Aorta (tissue), 5 donors: ENCODE measurements at places on chromosomes 7 and 10. TPM values are rescaled to one million over a fixed set of nuclear protein-coding genes. Genes with fewer than 3 reads are reported as not detected.

Gene SEMA3A
- total RNA-seq, result 5.7 TPM

Gene CALML3
- not detected for total RNA-seq

Gene INA
- total RNA-seq, result not detected

Gene EZH2
- 4.1 TPM for total RNA-seq

Gene SNX10
- total RNA-seq, result 5.6 TPM

Gene C7orf57
- total RNA-seq, result not detected

Gene ZNF727
- total RNA-seq, result 5.6 TPM

Gene ETV1
- total RNA-seq, result 6.5 TPM

Gene ZNF248
- total RNA-seq, result 15.1 TPM

Gene CHAT
- not detected for total RNA-seq

Gene SYCE1
- 0.48 TPM for total RNA-seq

Gene ADCYAP1R1
- 6.1 TPM for total RNA-seq

DNA sequence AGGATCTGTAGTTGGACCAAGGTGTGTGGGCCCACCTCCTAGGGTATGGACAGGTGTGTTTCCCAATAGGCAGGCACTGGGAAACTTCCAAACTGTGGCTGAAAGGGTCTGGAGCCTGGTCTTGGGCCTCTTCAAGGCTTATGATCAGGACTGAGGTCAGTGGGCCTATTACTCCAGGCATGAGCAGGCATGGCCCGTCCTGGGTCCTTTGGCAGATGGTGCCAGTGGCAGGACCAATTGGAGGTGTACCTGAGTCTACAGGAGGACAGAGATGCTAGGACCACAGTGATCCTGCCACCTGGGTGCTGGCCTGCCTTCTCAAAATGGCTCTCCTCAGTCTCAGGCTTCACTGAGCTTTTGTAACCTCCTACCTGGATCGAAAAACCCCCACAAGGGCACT, 95.4 kb downstream of the RAB18 start:
- DNase-seq, result no peak

DNA sequence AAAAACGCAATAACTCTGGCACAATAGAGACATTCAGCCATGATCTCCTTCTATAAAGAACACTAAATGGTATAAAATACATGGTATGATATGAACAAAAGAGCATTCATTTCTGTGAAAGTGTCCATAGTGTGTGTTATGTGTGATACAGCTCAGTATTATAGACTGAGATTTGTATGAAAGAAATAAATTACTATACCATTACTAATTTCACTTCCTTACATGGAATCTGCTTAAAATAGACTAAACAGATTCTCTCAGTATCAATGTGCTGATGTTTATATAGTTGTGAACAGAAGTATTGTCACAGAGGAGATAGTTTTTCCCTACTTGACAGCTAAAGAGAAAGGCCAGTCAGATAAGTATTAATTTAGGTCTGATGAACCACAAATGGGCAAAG, 10.8 kb downstream of the SEMA3A start:
- DNase-seq, result no peak

DNA sequence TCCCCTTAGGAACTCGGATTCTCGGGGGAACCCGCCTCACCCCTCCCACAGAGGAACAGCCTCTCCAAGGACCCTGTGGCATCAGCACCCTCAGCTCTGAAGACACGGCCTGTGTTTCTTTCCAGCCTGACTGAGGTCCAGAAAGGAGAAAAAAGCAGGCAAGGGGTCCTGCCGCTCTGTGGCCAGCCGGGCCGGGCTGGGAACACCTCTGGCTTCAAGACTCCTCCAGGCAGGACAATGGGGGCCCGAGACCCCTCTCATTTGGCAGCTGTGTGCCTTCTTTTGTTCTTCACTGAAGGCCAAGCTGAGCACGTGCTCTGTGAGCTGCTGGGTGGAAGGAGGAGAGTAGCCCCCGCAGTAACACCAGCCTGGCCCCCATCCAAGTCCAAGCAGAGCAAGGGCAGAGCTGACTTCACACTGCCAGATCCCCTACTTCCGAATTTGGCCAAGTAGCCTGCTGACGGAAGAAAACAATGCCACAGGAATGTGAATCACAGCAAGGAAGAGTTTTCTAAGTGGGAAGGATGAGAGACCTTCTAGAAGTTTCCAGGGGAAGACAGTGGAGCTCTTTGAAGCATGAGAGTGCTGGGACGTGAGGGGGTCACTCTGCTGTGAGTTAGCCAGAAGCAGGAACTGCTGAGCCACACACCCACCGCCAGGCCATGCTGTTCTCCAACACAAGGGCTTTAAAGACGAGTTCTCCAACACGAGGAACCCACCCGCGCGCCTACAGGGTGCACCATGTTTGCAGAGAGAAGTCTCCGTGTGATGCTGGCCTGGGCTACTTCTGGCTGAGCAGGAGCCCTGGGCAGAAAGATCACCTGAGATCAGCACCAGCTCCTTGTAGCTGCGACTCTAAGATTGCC, 3.1 kb downstream of the CNPY1 start:
- DNase-seq, result no peak

DNA sequence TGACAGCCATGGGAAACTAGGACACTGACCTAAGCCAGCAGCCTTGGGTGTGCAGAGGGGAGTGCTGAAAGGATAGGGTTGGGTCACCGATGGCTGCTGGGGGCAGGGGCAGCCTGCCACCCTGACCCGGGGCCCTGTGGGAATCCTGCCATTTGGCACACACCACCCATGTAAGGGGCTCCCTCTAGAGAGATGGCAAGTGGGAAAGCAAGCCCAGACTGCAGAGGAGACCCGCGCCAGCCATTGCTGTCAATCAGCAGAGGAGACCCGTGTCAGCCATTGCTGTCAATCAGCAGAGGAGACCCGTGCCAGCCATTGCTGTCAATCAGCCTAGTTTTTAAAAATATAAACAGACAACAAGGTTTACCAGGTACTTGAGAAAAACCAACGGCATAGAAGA, 27.4 kb upstream of the PRKAG2 start:
- no peak for DNase-seq

DNA sequence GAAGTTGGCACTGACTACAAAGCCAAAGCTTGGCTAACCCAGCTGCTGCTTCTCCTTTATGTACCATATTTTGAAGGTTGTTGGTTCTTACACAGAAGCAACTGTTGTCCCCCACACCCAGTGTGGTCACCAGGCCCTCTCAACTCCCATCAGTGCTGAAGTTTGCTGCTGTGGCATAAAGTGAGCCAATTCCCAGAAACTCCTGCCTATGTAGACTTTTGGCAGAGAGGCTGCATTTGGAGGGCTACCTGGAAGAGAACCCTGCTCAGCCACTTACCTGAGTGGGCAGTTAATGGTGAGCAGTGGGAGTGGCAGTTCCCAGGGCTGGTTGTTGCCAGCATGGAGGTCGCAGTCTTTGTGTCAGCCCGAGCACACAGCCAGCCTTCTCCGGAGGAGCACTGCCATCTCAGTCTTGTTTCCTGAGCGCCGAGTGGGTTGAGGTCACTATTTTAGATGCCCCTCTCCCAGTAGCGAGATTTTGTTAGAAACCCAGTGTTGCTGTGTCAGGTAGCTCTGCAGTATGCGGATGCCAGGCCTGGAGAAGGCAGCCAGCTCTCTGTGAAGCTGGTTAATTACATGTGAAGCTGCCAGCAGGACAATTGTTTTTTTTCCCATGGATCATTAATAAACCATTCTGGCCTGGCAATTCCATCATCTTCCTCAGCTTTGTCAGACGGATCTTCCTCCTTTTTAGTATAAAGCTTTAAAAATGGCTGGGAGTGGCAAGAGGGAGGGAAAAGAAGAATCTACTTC, 24.5 kb downstream of the LRRC4 start:
- no peak for DNase-seq

DNA sequence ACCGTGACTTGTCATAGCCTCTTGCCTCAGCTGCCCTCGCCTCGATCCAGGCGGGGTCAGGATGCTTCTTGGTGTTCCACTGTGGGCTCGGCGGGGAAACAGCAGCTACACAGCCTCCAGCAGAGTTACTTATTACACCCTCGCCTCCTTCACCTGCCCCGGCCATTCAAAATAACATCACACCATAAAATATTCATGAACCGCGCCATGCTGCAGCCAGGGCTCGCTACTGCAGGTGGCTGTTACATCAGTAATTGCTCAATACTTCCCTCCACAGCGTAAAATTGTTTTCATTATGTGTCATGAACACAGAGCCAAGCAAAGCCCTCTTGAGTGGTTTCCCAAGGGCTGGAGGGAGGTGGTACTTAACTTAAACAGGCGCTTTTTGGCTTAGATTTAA, 241.5 kb upstream of the SP8 start:
- no peak for DNase-seq

DNA sequence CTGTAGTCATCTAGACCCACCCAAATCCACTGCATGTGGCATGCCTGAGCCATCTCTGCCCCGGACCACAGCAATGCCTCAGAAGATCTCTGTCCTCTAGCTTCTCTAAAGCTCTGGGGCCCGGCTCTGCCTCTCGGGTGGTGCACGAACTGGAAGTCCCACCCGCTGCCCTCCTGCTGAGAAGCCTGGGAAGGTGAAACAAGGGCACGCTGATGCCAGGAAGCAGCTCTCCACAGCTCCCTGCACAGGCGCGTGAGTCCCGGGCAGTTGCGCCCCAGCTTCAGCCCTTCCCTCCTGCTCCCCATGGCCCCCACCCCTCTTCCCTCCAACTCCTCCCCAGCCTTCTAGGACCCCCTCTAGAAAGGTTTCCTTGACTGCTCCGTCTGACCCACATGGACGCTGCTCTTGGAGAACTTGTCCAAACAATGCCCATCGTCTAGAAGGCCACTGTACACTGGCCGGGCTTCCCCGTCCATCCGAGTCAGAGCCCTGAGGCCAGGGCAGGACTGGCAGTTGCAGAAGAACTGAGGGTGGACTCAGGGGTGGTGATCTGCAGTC, 12.8 kb downstream of the KCNH2 start:
- no peak for DNase-seq

DNA sequence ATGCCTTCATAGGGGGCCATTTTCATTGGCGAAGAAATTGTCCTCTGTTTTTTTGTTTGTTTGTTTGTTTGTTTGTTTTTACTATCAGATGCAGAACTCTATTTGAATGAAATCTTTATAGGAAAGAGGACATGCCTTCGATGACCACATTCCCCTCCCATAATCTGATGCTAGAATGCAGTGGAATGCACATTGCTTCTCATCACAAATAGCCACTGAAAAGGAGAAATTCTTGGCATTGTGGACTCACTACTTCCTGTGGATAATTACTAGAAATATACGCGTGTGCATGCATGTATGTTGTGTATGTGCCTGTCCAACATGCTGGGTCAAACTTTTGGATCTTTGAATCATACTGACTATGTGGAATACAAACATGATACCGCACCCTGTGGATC, 70.5 kb upstream of the SFMBT2 start:
- no peak for DNase-seq

- DNase-seq, result no peak
These were observed 333 bp upstream of the DDC start for GRCh38 chr7:50565559-50565916.

GRCh38 chr7:29255906-29256692, 61.5 kb downstream of the CHN2 start:
- no peak for DNase-seq

DNA sequence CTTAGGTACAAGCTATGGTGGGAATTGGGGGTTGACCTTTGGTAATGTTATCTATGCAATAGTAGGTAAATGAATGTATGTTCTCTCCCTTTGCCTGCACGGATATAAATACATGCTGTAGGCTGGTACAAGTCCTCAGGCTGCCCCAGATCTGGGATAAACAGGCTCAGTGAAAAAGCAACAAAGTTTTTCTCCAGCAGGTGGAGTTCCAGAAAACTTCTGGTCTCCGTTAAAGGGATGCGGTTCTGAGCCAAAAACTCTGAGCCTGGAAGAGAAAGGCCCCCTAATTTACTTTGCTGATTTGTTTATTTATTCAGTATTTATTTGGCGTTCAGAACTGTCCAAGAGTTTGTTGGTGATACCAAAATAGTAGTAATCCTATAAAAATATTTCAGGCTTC, 204.7 kb downstream of the ADRA2A start:
- no peak for DNase-seq

DNA sequence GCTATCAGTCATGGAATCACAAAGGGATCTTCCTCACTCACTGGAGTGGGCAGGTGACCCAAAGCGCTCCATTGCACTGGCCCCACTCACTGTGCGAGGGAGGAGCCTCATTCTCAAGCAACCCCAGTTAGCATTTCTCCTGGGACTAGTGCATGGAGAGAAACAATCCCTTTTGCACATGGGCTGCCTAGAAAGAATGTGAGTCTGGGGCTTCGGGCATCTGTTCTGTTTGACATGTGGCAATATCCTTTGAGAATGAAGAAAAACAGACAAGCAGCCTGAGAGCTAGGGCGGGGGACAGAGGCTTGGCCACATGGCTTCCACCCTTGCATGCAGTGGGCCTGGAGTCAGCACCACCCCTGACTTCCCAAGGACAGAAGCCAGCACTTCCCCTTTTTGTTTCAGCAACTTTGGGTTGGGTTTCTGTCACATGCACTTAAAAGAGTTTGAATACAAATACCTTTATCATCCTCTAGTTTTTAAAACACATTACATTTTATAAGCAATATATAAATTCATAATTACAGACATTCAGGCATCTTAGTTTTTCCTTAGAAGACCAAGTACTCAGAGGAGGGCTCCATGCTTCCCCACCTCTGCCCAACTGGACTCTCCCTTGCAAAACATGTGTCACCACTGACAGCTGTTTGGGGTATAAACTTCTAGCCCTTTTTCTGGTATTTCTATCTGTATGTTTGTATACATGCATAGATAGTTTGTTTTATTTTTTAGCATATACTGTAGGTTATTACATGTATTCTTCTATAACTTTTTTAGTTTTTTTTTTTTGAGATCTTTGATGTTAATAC, 73.8 kb downstream of the RBM20 start:
- peak; percentile 77 for DNase-seq

DNA sequence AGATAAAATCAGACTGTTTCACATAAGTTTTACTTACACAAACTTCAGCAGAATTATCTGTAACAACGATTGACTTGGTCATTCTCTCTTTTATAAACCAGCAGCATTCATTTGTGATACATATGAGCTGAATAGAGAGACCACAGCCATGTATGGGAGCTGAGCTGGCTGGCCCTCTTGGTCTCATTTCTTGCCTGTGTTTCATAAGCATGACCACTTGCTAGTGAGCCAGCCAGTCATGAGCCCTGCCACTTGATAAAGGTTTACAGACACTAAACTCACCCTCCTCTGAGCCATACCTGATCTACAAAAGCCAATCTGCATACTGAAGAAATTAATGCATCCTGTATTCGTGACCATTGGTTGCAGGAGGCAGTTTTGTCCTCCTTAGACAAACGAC, 82.1 kb downstream of the PKD1L1 start:
- DNase-seq, result no peak

DNA sequence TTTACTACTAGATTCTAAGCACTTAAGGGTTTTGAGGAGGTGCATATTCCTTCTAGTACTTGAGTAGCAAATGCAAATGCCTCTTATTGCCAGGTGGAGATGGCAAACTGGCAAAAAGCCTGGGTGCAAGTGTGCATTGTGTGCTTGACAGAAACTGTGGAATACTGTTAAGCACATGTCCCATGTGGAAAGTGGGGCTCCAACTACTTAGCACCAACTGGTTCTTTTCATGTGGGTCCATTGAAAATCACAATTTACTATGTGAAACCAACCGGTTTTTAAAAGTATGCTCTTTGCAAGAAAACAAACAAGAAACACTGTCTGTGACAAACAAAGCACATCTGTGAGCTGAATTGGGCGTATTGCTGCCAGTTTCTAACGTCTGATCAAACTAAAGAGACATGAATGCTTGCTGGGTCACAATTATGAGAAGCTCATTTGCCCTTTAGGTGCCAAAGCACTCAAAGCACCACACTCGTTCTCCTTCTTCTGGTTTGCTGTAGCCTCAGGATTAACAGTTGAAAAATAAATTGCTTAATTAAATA, 197.4 kb downstream of the SEMA3E start:
- DNase-seq, result no peak

- DNase-seq, result no peak
These were observed 50.5 kb upstream of the BMPER start for GRCh38 chr7:33854801-33855350.

- no peak for DNase-seq
These were observed 161.2 kb upstream of the FAM3C start for GRCh38 chr7:121557034-121557892.
